ENCODE measurements at places on chromosomes 12 and 14.

- no peak for DNase-seq
These were observed 49.5 kb downstream of the DCAF4 start for GRCh38 chr14:72975770-72976169.

- DNase-seq, result peak; percentile 28
These were observed 337.9 kb downstream of the AACS start for GRCh38 chr12:125402874-125403789.

DNA sequence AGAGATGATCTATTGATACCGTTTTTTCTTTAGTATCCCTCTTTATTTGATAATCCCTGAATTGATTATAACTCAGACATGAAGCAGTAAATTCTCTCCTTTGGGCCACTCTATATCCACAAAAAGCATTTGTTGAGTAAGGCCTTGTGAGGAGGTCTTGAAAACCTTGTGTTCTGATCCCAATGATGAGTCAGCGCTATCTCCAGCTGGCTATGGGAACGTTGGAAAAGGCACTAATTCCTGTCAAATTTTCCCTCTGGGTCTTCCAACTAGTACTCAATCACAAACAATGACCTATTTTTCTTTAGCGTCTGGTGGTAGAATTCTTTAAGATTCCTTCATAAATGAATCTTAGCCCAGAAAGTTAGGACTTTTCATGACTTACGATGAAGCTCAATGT, 168.4 kb upstream of the LRIG3 start:
- DNase-seq, result no peak

- DNase-seq, result no peak
These were observed 16.7 kb downstream of the GPHB5 start for GRCh38 chr14:63301891-63302534.

DNA sequence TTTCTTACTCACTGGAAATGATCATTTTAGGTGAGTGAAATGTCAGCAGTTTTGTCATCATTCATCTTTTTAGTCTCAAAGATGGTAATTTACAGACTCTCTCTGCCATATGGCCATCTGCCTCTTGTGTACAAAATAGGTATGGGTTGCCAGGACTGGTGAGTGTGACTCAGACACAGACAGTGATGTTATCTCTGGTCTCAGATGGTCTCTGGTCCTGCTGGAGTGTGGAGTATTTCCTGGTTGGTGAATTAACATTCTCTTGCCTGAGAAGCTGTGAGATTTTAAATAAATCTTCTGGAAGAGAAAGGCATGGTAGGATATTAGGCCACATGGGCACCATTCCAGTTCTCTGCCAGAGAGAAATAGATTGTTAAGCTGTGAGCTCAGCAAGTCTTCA, 207.0 kb downstream of the ATP23 start:
- peak; percentile 81 for DNase-seq

DNA sequence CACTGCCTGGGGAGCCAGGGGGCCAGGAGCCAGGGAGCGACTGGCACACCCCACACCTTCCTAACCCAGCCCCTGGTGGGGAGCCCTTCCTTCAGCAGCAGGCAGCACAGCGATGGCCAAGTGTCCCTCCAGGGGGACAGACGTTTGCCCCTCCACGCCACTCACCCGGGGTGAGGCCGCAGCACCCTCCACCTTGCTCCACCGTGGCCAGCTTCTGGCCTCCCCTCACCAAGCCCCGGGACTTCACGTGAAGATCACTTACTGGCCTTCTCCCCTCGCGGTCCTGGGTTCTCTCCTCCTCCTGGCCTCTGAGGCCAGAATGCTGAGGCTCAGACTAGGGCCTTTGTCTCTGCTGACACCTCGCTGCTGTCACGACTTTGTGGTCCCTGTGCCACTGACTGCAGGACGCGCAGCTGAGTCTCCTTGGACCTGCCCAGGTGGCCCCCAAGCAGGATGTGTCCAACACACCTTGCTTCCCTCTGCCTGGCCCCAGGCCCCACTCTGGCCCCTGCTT, 3.5 kb upstream of the ASPG start:
- no peak for DNase-seq

All from NCI-H2171 (cell line).